ENCODE measurements at places on chromosomes 6 and 20.

DNA sequence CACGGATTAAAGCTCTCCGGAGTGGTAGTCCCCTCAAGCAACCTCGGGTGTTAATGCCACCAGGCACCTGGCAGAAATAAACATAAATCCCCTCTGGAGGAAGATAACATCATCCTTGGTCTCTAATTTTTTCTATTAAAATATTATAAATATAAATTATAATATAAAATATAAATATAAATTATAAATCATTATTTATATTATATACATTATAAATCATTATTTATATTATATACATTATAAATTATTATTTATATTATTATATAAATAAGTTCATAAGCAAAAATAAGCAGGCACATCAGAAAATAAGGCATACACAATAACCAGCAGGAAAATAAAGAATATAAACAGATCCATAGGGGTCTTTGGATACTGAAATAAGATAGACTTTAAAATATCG lies 39.2 kb downstream of the GABRR2 start:
- DNase-seq: no peak

DNA sequence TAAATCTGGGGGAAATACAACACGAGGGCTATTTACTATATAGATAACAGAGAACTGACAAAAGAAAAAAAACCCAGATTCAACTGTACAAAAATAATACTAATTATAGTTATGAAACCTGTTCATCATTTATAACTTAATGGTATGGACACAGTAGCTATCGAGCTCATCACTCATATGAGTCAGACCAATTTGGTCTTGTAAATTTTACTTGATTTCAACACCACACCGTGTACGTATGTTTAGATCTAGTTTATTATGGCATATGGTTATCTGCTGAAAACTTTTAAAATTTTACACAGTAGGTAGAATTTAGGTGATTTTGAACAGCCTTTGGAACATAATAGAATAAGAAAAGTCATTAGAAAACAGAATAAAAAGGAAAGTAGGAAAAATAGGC lies 5.5 kb downstream of the MYLK4 start:
- DNase-seq: no peak

DNA sequence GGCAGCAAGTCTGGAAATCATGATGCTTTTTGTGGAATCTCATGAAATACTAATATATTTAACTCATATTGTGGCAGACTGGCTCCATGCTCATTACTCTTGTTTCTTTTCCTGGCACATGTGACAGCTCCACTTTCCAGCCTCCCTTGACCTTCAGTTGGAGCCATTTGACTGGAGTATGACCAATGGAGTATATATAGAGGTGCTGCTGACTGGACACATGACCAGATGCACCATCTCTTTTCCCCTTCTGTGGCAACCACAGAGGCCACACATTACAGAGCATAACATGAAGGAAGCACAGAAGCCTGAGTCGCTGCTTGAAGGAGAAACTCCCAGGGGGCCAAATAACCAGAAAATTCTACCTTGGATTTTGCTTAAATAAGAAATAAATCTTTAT lies 77.4 kb downstream of the MKKS start:
- DNase-seq: no peak

DNA sequence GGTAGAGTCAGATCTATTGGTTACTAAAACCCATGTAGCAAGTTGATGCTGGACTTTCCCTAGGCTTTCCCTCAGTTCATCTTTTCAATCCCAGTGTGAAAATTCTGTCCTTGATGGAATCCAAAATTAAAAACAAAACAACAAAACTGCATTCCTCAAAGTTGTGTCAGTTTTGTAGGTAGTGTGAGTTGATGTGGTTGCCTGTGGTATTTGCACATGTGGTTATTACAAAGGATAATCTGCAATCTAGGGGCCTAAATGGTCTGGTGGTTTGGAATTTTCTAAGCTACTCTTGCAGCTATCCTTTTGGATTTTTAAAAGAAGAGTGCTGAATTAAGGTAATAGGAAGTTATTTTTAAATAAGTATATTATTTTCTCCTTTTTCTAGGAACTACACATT lies 132.2 kb upstream of the SCGN start:
- no peak for DNase-seq

DNA sequence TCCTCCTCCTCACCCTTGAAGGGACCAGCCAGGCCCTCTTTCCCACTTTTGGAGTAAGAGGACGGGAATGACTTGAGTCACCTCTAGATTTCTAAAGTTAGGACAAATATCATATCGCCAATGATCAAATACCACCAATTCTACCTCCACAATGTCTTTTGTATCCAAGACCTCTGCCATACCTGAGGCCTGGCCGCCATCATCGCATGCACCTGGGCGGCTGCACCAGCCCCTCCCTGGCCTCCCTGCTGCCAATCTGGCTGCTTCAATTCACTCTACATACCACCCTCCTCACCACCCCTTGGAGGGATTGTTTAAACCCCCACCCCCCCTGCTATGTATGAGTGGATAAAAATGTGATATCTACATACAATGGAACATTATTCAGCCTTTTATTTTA lies 75.0 kb upstream of the RALY start:
- no peak for DNase-seq
